Fibroblast of upper back skin (primary cell): ENCODE measurements at places on chromosomes 3 and 15.

- DNase-seq, result no peak
These were observed 43.0 kb upstream of the SPATA12 start for GRCh38 chr3:57017459-57017845.

DNA sequence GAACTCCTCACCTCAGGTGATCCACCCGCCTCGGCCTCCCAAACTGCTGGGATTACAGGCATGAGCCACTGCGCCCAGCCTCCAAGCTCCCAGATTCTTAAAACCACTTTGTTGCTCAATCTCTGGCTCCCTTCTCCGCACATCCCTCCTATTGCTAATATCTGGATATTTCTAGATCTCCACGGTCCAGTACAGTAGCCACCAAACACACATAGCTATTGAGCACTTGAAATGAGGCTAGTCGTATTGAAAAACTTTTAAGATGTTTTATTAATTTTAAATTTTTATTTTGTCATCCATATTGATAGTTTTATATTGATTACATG is 44.3 kb downstream of the SLC28A1 start:
- DNase-seq, result no peak

DNA sequence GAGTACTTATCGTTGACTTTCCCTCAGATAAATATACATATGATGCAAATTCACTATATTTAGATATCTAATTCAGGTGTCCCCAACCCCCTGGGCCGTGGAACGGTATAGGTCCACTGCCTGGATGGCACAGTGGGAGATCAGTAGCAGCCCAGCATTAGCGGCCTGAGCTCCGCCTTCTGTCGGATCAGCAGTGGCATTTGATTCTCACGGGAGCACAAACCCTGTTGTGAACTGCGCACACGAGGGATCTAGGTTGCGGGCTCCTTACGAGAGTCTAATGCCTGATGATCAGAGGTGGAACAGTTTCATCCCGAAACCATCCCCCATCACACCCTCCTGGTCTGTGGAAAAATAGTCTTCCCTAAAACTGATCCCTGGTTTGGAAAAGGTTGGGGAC is 6.9 kb downstream of the KNL1 start:
- no peak for DNase-seq

- DNase-seq, result no peak
These were observed 204.7 kb upstream of the GAP43 start for GRCh38 chr3:115418583-115418982.

DNA sequence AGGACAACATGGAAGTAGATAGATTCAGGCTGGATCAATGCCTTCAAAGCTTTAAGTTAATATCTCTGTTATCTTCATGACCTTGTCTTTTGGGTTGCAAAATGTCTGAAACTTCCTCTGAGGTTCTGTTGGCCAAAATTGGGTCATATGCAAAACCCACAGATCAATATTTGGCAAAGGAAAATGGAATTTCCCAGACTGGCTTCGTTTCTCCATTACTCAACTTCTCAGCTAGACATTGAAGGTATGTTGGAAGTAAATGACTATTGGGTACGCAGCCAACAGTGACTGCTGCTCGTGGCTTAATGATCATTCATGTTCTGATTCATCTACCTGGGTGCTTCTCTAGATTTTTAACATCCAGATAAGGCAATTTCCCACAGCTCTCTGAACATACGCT is 675.4 kb upstream of the SGO1 start:
- peak; percentile 55 for DNase-seq

- no peak for DNase-seq
These were observed 860.0 kb upstream of the NR2F2 start for GRCh38 chr15:95470529-95470928.

DNA sequence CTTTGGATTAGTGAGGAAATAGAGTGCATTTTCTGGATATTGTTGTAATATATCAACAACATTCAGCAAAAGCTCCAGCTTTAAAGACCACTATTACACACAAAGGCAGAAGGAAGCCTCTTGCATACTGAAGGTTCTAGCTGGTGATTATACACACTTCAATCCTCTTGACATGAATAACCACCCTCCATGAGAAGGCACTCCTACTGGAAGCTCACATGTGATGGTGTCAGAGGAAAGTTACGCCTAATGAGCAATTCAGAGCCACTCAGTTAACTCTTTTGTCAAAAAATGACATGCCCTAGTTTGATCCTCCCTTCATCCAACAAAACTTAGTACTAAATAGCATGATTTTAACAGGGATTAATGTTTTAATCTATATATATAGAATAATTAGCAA is 124.6 kb upstream of the LYSMD4 start:
- DNase-seq, result no peak

- DNase-seq, result no peak
These were observed 179.1 kb upstream of the LPP start for GRCh38 chr3:187974871-187975271.

- no peak for DNase-seq
These were observed 36.4 kb downstream of the HAPLN3 start for GRCh38 chr15:88858934-88859333.

DNA sequence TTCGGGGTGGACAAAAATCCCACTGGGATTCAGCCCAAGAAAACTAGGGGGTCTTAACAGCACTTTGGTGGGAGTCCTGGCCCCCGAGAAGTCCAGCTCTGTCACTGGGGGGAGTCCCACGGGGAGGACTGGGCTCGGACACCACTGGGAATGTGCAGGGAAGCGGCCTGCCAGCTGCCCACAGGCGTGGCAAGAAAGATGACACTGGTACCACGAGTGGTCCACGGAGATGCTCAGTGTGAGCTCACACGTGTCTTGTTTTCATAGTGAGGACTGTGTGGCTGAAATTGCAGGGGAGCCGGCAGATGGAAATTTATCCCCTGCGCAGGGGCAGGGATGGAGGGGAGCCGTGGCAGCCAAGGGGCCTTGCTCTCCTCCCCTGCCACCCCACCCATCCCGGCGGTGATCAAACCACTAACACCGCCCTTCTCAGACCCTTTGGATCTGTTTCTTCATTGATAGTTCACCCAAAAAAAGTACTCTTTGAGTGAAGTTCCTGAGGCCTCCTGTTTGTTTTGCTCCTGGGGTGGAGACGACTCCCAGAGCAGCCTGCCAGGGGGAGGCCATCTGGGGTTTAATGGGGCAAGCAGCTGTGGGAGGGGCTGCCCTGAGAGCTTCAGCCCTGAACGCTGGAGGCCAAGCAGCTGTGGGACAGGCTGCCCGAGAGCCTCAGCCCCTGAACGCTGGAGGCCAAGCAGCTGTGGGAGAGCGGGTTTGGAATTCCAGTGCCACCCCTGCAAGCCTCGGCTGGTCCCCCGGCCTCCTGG is 130.9 kb downstream of the LRRK1 start:
- no peak for DNase-seq

GRCh38 chr15:42704492-42704926 is 32.4 kb downstream of the CDAN1 start:
- peak; percentile 67 for DNase-seq

DNA sequence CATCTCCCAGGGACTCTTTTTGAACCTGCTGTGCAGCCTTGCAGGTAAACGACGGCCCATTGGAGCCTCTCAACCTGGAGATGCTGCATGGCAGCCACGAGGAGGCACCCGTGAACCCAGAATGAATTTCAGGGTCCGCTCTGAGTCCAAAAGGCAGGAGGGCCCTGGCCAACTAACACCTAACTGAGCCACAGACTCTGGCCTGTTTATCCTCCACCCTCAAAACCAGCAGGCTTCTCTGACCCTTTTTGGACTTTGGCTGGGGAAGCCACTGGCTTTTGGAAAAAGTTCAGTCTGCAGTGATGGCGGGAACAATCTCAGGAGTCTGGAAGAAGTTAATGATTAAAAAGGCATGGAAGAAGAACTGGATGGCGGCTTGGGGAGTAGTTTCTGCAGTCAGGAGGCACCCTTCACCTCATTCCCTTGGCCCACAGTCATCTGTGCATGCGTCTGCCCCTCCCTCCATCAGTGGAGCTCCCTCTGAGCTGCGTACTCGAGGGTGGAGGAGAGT is 4.1 kb downstream of the PXYLP1 start:
- no peak for DNase-seq

- DNase-seq, result no peak
These were observed 101.8 kb downstream of the FRMD4B start for GRCh38 chr3:69283913-69284611.

- peak; percentile 65 for DNase-seq
These were observed 889.8 kb downstream of the ROBO1 start for GRCh38 chr3:78878011-78878410.

DNA sequence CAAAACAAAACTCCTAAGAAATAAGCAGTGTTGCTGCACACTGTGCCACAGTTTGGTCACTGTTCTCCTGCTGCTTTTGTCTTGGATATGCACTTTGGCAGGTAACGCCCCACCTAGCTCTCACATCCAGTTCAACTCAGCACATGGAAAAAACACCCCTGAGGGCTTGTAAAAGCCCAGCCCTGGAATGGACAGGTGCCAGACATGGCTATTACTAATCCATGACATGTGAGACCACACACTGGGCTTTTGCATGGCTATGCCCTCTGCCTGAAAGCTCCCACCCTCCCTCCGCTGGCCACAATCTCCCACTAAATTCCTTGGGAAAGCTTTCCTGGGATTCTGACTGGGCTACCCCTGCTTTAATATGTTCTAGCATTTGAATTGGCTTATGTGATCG is 24.7 kb upstream of the ZBED2 start:
- peak; percentile 32 for DNase-seq

DNA sequence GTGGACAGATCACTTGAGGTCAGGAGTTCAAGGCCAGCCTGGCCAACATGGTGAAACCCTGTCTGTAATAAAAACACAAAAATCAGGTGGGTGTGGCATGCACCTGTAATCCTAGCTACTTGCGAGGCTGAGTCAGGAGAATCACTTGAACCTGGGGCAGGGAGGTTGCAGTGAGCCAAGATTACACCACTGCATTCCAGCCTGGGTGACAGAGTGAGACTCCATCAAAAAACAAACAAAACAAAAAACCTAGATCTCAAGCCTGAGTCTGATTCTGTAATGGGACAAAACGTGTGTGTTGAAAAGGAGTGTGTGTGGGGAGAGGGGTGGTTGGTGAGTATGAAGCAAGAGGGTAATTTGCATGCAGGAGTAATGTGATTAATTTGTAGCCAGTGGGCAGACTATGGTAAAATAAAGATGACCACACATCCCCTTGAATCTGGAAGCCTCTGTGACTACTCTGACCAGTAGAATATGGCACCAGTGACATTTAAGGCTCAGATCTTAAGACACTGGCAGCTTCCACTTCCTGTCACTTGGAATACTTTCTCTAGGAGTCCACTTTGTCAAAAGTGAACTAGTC is 18.4 kb upstream of the OPA1 start:
- DNase-seq, result no peak

DNA sequence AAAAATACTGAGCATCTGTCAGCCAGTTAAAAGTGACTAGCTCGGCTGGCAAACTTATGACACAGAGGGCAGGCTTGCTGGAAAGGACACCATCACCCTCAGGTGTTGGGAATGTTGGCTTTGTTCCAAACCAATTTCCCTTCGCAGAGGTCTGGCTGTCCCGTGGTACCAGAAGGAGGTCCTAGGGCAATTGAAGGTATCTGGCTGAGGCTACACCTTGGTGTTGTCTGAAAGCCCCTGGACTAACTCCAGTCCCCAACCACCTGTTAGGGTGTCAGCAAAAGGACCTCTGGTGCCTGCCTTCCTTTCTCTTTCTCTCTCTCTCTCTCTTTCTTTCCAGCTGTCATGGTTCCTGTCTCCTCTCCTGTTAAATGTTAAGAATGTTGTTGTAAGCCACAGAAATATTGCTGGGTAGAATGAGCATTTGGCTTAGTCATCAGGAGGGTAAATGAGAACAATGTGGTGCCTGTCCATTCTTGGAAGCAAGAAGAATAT is 12.5 kb downstream of the PRR20G start:
- peak; percentile 27 for DNase-seq

GRCh38 chr15:34734303-34734702 is 20.5 kb downstream of the GJD2 start:
- no peak for DNase-seq

DNA sequence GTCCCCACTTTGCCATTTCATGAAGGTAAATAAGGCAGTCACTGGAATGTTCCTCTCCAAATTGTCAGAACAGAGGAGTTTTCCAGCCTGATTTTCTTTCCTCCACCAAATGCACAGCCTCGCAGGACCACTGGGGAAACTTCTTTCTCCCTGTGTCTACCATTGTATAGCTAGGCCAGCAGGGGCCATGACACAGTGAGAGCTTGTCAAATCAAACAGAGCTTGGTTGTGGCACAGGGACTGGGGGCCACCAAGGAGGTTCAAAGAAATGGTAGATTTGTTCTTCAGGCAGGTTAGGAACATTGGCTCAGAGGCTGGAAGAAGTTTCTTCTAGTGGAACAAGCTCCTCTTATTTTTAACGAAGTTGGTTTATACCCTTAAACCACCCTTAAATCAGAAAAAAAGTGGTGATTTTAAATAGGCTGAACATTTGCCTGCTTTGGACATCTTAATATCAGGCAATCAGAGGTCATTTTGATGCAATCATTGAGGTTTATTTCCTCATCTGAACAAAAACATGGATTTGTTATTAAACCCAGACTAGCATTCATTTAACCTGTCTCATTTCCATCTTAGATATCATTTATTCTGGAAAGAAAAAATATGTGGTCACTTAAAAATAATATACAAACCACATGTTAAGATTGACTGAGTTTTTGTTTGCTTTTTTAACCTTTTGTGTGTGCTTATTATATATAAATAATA is 105.6 kb downstream of the GTPBP8 start:
- DNase-seq, result peak; percentile 68

DNA sequence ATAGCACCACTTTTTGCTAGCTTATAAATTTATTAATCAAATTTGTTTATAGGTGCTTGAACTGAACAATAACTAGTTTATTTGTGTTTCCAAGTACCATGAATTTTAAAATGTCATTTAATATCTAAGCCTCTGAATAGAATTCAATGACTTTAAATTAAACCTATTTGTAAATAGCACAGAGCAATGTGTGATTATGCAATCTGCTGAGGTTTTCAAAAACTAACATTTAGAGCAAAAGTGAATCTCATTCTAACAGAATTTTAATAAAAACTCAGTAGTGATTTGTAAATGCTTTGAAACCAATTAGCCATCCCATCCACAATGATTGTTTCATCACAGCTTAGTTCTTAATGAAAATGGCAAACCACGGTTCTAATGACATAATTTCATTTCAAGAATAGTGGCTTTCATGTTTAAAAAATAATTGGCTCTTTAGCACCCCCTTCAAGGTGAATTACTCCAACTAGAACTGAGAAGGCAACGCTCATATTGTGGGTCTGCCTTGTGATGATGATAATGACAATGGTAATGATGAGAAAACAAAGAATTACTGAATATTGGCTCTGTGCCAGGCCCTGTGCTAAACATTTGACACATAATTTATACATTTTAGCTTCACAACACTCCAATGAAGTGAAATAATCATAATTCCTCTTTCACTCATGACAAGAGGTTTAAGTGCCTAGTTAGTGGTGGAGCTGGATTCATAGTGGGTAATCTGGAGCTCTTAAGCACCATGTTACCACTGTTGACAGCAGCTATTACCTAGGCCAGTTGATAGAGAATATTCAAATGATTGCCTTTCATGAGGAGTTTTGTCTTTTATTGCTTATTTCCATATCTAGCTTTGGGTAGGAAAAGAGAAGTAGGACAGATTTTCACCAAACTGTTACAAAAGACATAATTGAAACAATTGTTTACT is 145.7 kb downstream of the RBMS3 start:
- no peak for DNase-seq
